ENCODE measurements at places on chromosomes 16 and 17. TPM values are rescaled to one million over a fixed set of nuclear protein-coding genes. Genes with fewer than 3 reads are reported as not detected.

GRCh38 chr16:15701975-15702970 lies 52.2 kb downstream of the NDE1 start:
- DNase-seq, result no peak

- DNase-seq, result peak; percentile 59
These were observed 21.3 kb downstream of the ZNF423 start for GRCh38 chr16:49834531-49835151.

DNA sequence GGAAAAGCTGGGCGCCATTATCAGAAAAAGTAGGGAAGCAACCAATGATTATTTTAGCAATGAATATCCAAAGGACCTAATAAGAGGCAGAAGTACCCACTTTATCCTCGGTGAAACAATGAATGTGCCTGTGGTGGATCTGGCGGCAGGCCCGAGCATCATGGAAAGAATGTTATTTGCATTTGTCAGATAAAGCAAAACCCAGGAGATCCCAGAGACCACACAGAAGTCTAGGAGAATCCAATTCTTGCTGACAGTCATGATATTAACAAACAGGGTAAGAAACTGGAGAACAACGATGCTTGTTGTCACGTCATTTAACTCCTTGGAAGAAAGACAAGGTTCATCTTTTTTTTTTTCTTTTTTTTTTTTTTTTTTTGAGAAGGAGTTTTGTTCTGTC lies 12.0 kb upstream of the TNRC6A start:
- DNase-seq, result no peak

GRCh38 chr16:58614212-58614611 lies 15.4 kb downstream of the CNOT1 start:
- no peak for DNase-seq

- no peak for DNase-seq
These were observed 45.6 kb downstream of the SLC47A1 start for GRCh38 chr17:19579192-19579761.

- DNase-seq, result no peak
These were observed 337.9 kb downstream of the GRIN2A start for GRCh38 chr16:9844361-9844760.

- DNase-seq, result no peak
These were observed 55.0 kb upstream of the RASL10B start for GRCh38 chr17:35676441-35676840.

- DNase-seq, result no peak
These were observed 37.4 kb upstream of the NDRG4 start for GRCh38 chr16:58462499-58462996.

DNA sequence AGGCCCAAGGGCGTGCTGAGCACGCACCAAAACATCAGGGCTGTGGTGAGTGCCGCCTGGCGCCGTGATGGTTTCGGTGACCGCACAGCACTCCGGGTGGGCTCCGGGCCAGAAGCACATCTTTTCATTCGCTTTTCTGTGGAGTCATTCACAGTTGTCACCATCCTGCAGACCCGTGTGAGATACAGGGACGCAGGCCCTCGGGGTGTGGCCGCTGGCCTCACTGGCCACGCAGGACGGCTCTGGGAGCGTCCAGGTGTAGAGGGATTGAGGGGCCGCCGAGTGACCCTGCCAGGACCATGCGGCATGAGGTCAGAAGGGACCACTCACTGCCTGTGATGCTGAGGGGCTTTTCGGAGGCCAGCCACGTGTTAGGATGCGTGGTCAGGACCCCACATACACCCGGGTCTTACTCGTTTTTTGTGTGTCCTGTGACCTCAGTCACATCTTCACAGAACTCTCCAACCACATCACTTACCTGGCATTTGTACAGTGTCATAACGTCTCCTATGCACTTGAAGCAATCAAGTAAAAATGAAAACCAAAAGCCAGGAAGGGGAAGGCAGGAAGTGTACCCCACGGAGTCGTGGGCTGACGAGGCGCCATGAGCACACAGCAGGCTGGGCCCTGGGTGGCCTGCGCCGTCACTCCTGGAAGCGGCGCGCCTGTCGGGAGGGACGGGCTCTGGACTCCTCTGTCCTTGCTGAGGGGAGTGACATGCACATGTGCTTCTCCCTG lies 7.8 kb downstream of the ACSF3 start:
- no peak for DNase-seq

- DNase-seq, result no peak
These were observed 23.6 kb downstream of the ALOX15B start for GRCh38 chr17:8062435-8062806.

GRCh38 chr17:40074175-40074512 lies 11.4 kb downstream of the THRA start:
- DNase-seq, result no peak

GRCh38 chr17:39462631-39463375 lies 1.5 kb downstream of the CDK12 start:
- peak; percentile 52 for DNase-seq

GRCh38 chr16:53502331-53503269 lies at the start of gene AKTIP:
AKTIP (minus strand) TSS chr16:53503209; CDS start chr16:53500259, 2,950 bp downstream.
- peak; percentile 83 for DNase-seq

DNA sequence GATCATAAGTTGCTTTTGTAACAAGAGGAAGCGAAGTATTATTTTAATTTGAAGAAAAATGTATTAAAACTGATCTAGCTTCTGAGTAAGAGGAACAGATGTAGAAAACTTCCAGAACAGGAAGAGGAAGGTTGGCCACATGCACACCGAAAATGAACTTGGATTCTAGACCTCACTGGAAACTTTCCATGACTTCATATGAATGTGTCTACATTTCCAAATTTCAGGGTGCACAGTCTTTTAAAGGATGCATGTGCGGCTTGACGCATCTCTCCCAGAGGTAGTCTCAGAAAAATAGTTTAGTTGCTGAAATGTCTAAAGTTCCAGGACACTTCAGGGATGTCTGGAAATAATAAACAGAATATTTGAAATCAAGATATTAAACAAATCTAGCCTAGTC lies 275.1 kb upstream of the MYOCD start:
- no peak for DNase-seq

DNA sequence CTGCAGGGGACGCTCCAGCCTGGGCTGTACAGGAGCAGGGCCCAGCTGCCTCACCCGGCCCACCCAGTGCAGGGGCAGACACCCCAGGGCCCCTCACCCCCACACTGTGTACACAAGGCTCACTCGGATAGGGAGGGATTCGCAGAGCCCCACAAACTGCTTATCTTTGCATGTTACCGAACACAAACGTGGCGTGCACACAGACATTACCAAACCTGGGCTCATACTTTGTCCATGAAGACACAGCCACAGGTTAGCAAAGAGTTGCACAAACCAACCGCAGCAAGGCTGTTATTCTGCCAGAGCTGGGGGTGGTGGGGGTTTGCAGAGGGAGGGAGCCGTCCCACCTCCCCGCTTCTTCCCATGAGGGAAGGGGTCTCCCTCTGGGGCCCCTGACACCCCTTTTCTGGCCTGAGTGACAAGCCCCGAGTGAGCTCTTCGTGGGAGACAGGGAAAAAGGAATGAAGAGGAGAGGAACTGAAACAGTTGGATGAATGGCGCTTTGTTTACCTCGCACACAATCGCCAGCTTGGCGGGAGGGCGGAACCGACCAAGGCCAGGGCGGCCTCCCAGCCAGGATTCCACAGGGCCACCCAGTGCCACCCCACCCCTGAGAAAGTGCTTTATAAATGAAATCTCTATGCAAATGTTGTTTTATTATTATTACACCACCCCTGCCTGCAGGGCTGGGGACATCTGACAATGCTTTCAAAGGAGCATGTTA lies 434 bp upstream of the CPSF4L start:
- DNase-seq, result no peak

GRCh38 chr17:78224231-78225087 lies 7.0 kb upstream of the TMEM235 start:
- no peak for DNase-seq

- no peak for DNase-seq
These were observed 6.9 kb upstream of the MAPK7 start for GRCh38 chr17:19371259-19372010.

GRCh38 chr17:43445009-43445589 lies 38.7 kb upstream of the DHX8 start:
- no peak for DNase-seq

The OTOP2 gene
- not detected for total RNA-seq

The RAC3 gene
- 2.8 TPM for total RNA-seq

The CDRT15 gene
- not detected for total RNA-seq

The LPO gene
- not detected for total RNA-seq

The ASGR2 gene
- total RNA-seq, result 1.3 TPM

The PIPOX gene
- 1.3 TPM for total RNA-seq

The UNC45B gene
- 0.77 TPM for total RNA-seq

The HASPIN gene
- 0.68 TPM for total RNA-seq

The NOXO1 gene
- total RNA-seq, result 1.7 TPM

The HBQ1 gene
- not detected for total RNA-seq

The CDH5 gene
- total RNA-seq, result 128 TPM

The ATP2C2 gene
- total RNA-seq, result 56.2 TPM

The TSNAXIP1 gene
- 3.5 TPM for total RNA-seq

The KRTAP2-3 gene
- not detected for total RNA-seq

The ADAT1 gene
- total RNA-seq, result 50.2 TPM

The TEX19 gene
- not detected for total RNA-seq

The FOXL1 gene
- total RNA-seq, result 0.83 TPM

The CHD9 gene
- total RNA-seq, result 73.1 TPM

The TSPAN10 gene
- 1.1 TPM for total RNA-seq
